NCI-H82 (cell line): ENCODE measurements at places on chromosomes 3 and 15.

DNA sequence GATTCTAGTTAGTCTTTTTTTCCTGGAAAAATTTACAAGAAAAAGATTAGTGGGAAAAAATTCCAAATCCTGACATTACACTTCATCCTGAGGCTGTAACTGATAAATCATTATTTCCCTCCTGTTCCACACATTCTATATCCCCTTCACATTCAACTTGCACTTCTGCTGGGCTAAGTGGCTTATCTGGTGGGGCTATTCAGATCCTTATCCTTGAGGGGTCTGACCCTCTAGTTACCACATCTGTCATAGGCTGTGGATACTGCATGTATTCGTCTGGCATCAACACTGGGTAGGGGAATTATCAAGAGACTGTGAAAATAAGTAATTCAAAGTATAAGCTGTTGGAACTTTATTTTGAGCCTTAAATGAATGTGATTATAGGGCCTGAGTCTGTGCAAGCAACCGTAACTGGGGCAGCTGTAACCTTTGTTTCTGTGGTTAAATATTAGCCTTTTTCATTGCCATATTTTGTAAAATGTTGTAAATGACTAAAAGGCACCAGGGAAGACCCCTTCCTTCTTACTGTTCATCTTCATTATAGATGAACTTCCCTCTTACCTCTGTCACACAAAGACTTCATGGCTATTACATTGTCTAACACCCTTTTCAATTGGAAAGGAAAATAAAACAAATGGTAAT is 28.0 kb upstream of the TEX9 start:
- DNase-seq: peak; percentile 76

DNA sequence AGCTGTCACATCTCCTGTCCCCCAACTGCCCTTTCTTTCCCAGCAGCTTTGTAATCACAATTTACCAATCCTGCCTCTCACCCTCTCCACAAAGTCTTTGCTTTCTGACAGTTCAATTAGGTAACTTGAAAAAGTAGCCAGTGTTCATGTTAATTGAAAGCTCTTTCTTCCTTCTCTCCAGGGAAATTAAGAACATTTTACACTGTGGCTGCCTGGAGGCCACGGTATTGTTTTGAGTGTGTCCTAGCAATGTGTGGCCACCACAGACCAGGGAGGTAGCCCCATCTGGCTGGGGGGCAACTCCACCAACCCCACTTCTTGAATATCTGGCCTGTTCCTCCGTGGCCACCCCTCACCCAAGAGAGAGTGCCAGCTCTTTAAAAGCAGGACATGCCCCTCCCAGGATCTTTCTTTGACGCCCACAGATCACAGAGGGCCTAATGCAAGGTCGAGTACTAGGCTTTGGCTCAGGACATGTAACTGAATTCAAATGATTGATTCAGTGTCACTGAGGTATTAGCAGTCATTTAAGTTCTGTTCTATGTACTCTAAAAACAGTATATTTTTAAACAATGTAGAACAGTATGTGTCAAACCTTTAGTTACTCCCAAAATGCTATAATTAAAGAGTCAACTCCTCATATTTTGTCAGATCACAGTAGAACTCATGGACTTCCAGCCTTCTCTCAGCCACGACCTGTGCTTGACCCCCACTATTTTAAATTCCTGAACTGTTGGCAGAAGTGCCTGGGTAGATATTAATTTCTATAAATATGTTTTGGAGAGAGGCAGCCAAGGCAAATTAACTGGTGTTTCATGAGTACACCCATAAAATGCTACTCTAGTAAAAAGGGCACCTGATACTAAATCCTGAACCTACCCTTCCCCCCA is 164.5 kb downstream of the TNIK start:
- no peak for DNase-seq

- peak; percentile 62 for DNase-seq
Observed at GRCh38 chr15:41115161-41115651, 874 bp downstream of the INO80 start.

GRCh38 chr3:15382405-15382923 is 44.9 kb downstream of the METTL6 start:
- DNase-seq: no peak

DNA sequence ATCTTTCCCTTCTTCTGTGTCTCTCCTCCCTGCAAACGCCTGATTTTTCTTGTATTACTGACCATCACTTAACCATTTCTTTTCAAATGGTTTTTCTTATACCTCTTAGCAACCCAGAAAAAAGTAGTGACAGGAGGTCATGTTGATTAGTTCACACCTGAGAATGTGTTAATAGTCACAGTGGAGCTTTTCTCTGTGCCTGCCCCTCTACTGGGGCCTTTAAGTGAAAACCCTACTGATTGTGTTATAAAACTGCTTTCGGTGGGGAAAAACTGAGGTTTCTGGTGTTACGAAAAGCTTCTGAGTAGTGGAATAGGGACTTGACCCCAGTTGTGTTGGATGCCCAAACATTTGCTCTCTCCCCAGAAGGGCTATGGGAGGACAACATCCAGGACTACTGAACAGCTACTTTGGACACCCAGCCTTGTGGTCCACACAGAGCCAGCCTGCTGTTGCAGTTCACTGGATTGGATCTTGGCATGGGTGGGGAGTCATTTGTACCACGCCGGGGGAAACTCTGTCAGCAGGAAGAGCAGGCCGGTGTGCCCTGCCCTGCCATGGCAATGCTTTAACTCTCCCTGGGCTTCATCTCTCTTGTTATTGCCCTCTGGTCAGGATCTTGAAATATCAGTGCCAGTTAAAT is 10.3 kb downstream of the GPR87 start:
- DNase-seq: no peak

- peak; percentile 80 for DNase-seq
Observed at GRCh38 chr3:11720304-11720898, 76.7 kb upstream of the VGLL4 start.

GRCh38 chr3:59368900-59369675 is 319.3 kb upstream of the CFAP20DC start:
- DNase-seq: no peak

DNA sequence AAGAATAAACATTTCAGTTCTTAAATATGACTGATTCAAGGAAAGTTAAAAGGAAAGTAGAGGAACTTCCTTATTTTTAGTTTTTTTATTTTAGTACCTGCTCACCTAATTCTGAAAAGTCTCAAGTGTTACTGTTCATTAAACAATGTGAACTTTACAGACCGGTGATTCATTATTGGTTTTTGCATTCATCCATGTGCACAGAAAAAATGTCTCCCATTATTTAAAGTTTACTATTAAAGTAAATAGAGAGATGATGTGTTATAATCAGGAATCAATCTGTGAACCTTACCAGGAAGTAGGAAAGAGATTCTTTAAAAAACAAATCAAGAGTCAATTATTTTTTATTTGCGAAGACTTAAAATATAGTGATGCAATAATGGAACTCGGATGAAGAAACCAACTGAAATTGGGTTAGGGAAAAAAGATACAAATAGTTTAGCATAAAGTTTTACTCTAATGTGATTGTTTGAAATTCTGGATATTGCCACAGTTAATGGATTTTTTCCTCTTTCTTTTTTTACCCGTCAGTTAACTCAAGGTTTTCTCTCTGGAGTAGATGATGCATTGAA is 119.4 kb upstream of the SAMMSON start:
- no peak for DNase-seq

GRCh38 chr3:15327941-15328340 is 4.4 kb downstream of the SH3BP5 start:
- no peak for DNase-seq

GRCh38 chr15:98888820-98889479 is 118.6 kb downstream of the PGPEP1L start:
- no peak for DNase-seq
